ENCODE measurements at places on chromosomes 11 and 22.

- no peak overlapping the region for H3K4me3 ChIP-seq
- H3K27me3 ChIP-seq = peaks cover 22% of the 10 kb centered on the region
- no peaks in the 10 kb centered on the region for H3K4me1 ChIP-seq
- no peak for DNase-seq
- H3K36me3 ChIP-seq = no peaks in the 10 kb centered on the region
These were observed 8.6 kb upstream of the TRIM29 start for GRCh38 chr11:120146413-120147093.

DNA sequence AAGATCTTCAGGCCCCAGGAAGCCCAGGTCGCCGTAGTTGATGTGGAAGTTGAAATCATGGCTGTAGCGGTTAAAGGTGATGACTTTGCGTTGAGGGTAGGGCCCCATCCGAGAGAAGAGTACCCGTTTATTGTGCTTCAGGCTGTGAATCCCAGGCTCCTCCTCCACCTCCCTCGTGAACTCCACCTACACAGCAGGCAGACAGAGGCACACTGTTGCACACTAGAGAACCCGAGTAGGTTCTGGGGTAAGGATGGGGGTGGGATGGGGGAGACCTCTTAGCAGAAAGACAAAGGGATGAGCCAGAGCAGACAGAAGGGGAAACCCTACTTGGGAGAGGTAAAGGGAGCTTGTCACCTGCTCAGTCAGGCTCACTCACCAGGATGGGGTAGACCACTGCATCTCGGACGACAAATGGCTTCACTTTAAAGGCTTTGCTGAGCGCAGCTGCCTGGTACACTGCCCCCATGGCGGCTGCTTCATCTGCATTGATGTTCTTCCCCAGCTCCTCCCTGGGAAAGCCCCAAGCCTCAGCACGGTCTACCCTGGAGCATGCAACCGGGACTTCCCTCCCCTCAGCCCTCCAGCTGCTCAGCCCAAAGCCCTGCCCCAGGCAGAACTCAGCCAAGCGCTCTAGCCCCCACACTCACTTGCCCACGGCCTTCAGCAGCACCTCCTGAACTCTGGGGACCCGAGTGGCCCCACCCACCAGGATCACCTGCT lies 5.4 kb downstream of the HYOU1 start:
- peaks cover 92% of the 10 kb centered on the region for H3K36me3 ChIP-seq
- H3K27me3 ChIP-seq = no peaks in the 10 kb centered on the region
- DNase-seq = no peak
- no peak overlapping the region for H3K4me3 ChIP-seq

- DNase-seq = no peak
- no peaks in the 10 kb centered on the region for H3K36me3 ChIP-seq
- no peak overlapping the region for H3K4me3 ChIP-seq
- no peaks in the 10 kb centered on the region for H3K4me1 ChIP-seq
- H3K27ac ChIP-seq = no peak overlapping the region
These were observed 389.1 kb downstream of the NXPE2 start for GRCh38 chr11:115067471-115067870.

DNA sequence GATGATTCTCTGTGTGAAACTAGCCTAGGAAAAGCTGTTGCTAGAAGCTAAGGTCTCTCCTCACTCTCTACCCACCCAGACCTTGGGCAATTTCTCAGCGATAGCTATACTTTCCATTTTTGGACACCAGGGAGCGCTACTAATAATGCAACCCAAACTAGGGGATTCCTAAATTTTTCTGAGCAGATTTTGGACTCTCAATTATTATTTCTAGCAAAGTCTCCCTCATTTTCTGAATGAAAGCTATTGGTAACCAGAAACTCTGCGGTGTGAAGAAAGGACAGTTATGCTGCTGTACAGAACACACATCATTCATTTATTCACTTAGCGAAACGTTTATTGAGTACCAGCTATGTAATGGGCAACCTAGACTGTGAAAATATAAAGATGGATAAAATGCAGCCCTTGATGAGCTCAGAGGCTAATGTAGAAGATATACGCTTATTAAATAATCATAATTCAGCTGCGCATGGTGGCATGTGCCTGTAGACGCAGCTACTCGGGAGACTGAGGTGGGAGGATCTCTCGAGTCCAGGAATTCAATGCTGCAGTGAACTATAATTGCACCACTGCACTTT lies 6.1 kb upstream of the STIM1 start:
- H3K36me3 ChIP-seq = no peaks in the 10 kb centered on the region
- peaks cover 46% of the 10 kb centered on the region for H3K4me1 ChIP-seq
- DNase-seq = no peak
- no peak overlapping the region for H3K4me3 ChIP-seq
- no peaks in the 10 kb centered on the region for H3K27me3 ChIP-seq

- DNase-seq = no peak
- no peak overlapping the region for H3K4me3 ChIP-seq
- no peaks in the 10 kb centered on the region for H3K27me3 ChIP-seq
- H3K36me3 ChIP-seq = peaks cover 11% of the 10 kb centered on the region
These were observed 42.1 kb upstream of the GNB1L start for GRCh38 chr22:19896665-19897355.
